Astrocyte of the spinal cord (primary cell): ENCODE measurements at places on chromosomes 6 and 20.

- peak; percentile 28 for DNase-seq
Observed at GRCh38 chr6:148608199-148608951, 138.5 kb upstream of the UST start.

DNA sequence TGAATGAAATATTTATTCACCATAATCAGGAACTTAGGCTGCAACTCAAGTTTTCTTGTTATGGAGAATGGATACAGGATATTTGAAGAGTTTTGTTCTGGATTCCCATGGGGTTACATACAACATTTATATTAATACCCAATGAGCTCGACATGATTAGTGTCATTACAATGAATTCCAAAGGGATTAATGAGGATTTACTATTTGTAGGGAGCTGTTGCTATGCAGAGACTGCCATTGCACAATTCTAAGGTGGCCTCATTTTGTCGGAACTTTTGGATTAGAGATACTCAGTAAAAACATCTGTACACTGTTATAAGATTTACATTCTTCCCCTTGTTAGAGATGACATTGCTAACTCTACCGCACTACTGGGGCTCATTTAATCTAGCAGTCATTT, 586.8 kb upstream of the MAP3K7 start:
- no peak for DNase-seq

DNA sequence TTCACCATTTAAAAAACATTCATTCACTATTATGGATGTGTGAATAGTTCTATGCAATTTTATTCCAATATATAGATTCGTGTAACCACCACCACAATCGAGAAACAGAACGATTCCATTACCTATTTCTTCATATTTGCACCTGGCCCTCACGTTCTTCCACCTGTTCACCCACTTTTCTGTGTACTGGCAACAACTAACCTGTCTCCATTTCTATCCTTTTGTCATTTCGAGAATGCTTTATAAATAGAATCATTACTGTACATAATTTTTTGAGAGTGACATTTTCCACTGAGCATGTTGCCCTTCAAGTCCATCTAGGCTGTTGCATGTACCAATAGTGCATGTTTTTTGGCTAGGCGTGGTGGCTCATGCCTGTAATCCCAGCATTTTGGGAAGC, 23.2 kb upstream of the STX11 start:
- DNase-seq, result no peak

GRCh38 chr20:37240337-37241067, 21.1 kb downstream of the GHRH start:
- DNase-seq, result no peak

DNA sequence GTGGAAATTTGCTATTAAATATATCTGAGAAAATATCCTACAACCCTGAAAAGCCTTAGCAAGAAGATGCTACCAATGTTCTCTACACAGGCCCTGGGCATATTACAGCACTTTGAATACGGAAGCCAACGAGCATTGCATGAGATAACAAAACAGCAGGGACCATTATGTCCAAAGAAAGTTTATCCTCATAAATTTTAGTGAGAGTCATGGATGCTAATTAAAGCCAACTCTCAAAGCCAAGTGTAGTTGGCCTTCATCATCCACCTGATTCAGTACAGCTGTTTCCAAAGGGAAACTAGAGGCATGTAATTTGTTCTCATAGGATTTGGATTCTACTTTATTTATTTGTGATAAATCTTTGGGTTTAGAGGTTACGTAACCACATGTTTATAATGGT, 564.8 kb downstream of the RFPL4B start:
- no peak for DNase-seq

DNA sequence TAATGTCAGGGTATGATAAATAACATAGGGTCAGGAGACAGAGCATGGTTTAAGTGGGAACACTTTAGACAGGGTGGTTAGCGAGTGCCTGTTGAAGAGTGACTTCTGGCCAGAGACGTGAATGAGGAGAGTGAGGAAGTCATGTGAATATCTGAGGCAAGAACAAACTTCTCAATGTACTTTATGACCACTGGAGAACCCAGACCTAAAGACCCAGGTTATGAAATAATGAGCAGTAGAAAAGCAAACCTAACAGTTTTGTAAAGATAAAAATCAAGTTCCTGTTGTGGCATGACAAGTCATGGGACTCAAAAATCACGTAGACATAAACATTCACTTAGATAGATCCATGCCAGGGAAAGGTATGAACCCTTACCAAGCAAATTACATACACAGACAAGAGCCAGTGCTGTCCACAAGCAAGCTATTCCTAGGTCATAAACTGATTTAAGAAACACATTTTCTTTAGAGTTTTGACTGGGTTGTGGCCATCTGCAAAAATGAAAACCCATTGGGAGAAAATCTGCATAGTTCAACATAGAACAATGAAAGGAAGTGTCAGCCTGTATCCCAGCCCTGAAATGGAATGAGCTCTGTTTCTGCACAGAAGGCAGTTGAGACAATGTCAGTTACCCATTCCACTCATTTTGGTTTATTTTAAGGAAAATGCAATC, 2.2 kb upstream of the MYCT1 start:
- no peak for DNase-seq

GRCh38 chr6:11083956-11084355, 9.7 kb upstream of the SMIM13 start:
- DNase-seq, result no peak

DNA sequence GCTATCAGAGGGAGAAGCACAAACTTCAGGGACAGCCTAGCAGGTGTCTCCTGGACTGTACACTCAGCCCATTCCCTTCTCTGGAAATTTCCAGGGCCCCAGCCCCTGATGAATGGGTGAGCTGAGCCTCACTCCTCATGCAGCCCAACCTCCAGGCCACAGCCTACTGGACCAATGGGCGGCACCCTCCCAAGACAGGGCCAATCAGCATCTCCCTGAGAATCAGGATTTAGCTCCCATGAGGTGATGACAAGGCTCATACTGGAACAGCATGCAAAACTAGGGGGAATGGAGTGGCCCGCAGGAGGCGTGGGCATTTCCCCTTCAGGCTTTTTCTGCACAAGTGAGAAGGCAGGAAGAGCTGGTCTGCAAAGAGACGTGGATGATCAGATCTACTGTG, 29.0 kb downstream of the NFATC2 start:
- DNase-seq, result no peak

DNA sequence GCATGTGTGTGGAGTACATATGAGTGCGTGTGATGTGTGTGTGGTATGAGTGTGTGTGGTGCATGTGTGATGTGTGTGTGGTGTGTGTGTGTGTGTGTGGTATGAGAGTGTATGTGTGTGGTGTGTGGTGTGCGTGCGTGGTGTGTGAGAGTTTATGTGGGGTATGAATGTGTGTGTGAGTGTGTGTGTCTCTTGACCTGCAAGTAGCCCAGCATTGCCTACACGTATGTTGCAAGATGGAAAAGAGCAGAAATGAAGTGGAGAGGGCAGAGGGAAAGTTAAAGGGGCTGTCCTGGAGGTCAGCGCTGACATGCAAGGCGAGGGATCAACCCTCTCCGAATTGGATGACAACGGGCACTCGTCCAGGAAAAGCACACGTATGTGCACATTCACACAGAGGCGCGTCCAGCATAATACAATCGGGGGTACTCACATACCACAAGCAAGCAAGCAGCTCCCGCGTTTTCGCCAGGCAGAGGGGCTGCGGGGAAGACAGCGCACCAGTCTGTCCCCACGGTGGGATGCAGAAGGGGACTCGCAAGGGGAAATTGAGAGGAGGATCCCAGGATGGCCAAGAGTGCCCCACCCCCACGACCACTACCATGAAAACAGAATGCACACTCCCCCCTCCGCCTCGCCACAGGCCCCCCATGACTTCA, 174.5 kb upstream of the AFDN start:
- no peak for DNase-seq

DNA sequence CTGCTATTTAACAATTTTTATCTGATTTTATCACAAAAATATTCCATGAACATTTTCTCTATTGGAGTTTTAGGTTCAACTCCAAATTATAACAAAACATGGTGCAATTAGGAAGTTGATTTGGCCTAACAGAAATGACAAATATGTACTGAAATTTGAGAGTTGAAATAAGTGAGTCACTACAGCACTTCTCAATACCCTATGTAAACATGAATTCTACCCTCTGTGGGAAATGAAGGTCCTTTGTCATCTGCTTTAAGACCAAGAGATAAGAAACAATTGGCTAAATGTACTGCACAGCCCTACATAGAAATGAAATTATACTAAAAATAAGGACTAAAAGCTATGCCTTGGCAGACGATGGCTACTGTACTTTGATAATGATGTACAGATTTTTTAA, 86.2 kb upstream of the BEND6 start:
- DNase-seq, result peak; percentile 71

- peak; percentile 12 for DNase-seq
Observed at GRCh38 chr6:38027685-38028373, 208.3 kb downstream of the ZFAND3 start.

DNA sequence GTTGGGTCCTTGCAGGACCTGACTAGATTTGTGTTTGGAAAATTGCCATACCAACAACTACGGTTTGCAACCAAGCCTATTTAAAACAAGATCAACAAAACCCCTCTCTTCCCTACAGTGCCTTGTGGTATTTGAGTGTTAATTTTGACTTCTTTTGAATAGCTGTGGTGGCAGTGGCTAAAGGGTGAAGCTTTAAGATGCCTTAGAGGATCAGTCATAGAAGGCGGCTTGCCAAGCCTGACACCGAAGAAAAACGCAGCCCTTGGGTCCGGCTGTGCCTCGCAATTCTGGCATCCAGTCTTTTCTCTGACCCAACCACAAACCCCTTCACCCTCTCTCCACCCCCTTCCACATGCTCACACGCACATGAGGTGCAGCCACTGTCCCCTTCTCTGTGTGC, 32.6 kb downstream of the BMP6 start:
- DNase-seq, result peak; percentile 94

DNA sequence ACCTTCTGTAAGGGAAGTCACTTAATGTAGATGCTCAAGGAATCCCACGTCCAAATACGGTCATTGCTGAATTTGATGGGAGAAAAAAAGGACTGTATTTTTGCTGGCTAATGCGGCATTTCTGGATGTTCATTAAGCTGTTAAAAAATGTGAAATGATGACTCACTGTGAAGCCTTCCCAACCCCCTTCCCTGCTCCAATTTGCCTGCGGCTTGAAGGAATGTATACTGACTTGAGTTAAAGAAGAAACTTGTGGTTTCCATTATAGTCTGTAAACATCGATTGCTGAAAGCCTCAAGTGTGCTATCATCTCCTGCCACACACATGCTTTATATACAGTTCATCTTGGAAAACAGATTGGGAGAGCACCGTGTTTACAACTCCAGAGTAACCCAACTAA, 249.1 kb upstream of the JAG1 start:
- DNase-seq, result peak; percentile 92

DNA sequence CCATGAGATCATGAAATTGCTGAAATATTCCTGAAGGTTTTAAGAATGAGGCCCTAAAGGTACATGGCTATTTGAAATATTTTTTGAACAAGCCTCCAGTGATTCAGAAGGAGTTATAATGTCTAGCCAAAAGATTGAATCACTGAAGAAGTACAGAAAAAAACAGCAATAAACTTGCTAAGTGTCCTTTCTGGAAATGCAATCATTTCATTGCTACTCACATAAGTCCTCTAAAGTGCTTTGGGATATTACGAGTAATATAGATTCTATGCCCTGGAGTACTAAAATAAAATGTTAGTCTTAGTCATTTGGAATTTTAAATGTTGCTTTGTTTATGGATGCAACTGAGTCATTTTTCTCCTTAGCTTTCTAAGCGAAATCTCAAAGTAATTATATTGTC, 32.7 kb downstream of the CENPW start:
- no peak for DNase-seq

GRCh38 chr20:41176711-41177552, 39.6 kb downstream of the PLCG1 start:
- no peak for DNase-seq

- DNase-seq, result peak; percentile 73
Observed at GRCh38 chr6:39416728-39417127, 94.2 kb upstream of the KCNK16 start.

GRCh38 chr6:39053854-39054576, 5.4 kb downstream of the GLP1R start:
- no peak for DNase-seq

DNA sequence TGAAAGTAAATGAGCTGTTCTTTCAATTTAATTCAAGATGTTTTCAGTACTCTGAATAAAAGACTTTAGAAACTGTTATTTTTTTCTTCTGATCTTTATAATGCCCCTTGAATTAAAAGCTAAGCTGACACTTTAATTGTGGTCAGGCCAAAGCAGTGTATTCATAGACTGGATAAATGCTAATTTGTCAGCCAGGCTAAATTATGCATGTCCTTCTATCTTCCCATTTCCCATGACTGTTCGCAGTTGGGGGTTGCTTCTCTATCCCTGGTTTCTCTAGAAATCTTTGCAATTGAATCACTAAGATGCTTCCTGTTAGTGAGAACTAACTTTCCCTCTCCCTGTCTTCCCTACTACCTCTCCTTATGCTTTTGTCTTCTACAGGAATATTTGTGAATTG, 396.2 kb downstream of the RFPL4B start:
- DNase-seq, result peak; percentile 10

DNA sequence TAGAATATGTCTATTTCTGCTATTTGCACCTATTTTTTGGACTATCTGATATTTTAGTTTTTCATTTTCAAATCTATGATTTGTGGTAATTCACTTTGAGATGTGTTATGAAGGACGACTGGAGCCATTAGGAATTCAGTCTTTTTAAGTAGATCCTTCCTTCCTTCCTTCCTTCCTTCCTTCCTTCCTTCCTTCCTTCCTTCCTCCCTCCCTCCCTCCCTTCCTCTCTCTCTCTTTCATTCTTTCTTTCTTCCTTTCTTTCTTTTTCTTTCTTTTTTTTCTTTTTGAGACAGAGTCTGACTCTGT, 46.1 kb upstream of the ENPP1 start:
- DNase-seq, result no peak

DNA sequence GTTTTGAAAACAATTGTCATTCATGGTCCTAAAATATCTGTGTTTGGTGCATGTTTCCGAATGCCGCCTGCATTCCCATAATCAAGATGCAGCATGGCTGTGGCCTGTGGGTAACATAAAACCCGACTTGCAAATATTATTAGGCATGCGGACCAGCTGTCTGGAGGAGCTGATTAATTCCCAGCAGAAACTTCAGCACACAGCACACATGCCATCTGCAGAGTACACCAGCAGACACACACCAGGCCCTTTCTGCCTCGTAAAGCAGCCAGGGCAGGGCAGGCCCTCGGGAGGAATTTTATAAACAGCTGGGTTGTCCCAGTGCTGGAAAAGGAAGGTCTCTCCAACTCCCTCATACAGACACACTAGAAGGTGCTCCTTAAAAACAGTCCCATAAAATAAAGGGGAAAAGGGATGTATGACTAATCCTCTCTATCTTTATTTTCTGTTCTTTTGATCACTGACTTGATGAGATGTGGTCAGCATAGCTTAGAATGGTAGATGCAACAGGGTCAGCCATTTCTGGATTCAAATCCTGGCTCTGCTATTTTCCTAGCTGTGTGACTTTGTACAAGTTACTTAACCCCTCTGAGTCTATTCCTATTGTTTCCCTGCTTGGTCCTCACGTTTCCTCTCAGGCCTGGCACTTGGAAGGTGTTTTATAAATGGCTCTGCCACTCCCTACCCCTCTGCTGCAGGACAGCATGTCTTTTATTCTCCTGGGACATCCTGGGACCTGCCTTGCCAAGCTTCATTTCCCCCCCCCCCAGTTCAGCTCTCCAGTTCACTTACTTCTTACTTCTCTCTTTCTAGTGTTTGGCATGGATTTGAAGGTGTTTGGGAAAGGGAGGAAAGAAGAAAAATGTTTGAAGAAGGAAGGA, 85.9 kb upstream of the TRAF3IP2 start:
- no peak for DNase-seq

- DNase-seq, result peak; percentile 0
Observed at GRCh38 chr6:160795721-160796120, 93.7 kb downstream of the PLG start.
